ENCODE measurements at places on chromosomes 4 and X.

DNA sequence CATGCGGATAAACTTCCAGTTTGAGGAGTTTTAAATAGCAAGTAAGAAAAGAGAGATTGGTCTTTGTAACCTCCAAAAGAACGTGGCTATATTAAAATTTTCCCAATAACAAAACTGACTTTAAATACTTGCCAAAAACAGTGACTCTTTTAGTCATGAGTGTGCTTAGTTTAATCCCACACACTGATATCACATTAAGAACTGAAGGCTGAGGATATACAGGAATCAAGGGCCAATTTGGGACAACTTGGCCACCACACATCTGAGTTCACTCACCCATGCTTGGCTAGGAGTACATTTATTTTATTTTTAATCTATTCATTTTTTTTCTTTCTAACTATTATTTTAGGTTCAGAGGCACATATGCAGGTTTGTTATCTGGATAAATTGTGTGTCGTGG is 110.2 kb downstream of the APBB2 start:
- no peak for DNase-seq

- no peak for DNase-seq
These were observed 22.3 kb downstream of the AMOT start for GRCh38 chrX:112818114-112819007.

DNA sequence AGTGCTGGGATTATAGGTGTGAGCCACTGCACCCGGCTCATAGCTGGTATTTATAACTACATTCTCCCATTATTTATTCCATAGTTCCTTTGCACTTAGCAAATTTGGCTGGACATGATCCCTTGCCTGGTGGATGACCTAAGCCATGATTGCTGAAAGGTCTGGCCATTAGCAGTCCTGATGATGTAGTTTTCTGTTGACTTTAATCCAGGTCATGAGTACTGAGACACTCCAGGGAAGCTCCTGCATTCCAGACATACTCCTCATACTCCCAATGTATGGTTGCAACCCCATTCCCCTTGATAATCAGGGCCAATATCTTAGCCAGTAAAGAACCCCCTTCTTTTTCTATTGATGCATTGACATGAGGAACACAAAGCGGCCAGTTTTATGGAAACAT is 24.4 kb upstream of the MGST2 start:
- peak; percentile 62 for DNase-seq

DNA sequence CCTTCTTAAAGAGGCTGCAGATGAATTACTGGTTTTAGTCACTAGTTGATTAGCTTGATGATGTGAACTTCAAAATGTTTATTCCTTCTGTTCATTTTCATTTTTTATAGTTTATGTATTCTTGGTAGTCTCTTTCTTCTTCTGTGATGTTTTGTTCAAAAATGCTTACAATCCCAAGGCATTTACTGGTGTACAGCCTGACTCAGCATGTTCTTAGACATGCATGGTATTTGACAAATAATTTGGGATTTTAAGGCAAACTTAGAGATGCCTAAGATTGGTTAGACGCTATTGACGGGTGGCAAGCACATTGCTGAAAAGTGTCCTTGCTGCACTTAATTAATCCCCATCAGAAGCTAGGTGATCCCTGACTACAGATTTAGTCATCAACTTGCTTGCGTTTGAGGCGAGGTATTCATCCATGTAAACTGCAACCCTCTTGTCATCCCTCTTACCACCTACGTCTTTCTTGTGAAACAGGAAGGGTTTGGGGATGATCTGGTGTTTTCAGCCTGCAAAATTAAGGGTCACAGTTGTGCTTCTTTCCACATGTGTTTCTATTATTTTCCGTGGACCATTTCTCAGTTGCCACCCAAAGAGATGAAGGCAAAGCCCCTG is 331.8 kb downstream of the DKK2 start:
- no peak for DNase-seq

DNA sequence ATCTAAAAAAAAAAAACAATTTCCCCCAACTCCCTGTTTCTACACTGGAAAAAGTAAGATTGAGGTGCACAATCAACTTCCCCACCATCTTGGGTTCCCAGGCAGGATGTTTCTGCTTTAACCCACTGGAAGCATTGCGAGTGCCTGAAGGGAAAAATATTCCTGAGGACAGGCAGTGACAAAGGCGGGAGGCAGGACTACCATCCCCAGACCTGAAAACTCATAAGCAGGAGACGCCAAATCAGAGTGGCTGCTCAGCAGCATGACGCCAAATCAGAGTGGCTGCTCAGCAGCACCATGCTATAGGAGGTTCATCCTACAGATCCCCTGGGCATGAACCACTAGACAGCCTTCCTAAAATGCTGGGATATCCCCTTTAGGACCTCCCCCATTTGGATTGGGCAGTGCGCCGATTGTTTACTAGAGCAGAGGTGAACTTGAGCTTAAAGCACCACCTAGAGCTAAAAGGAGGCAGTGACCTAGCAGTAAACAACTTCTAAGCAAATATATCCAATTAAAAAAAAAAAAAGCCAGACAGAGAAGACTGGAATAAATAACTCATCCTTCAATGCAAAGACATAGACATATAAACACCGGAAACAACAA is 35.0 kb upstream of the GK start:
- DNase-seq: peak; percentile 17

GRCh38 chr4:148076964-148077363 is 345.1 kb downstream of the ARHGAP10 start:
- peak; percentile 20 for DNase-seq
